ENCODE measurements at places on chromosomes 4 and X.

GRCh38 chrX:150635952-150636351, 57.2 kb upstream of the MTMR1 start:
- DNase-seq, result no peak

DNA sequence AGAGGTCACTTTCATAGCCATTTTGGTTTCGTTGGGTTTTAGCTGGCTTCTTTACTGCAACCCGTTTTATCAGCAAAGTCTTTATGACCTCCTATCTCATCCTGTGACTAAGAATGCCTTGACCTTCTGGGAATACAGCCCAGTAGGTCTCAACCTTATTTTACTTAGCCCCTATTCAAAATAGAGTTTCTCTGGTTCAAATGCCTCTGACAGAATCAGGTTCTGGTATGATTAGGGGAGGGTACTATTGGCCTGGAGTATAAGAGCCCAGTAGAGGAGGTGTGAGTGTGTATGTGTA, 95.4 kb upstream of the RAB40AL start:
- DNase-seq, result no peak

DNA sequence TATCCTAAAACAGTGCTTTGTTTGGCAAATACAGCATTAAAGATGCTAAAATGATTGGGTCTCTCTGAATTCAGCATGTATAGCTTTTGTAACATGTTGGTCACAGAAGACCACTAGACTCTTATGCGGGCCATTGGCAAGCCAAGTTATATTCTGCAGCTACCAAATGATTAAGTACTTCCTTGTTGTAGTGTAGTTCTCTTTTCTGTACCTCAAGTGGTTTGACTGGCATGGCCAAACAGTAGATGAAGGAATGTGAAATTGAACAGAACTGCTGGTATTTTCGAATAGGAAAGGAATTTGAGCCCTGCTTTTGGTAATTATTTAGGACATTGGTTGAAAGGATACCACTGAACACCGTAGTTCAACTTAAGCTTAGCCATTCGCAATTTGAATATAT, 193.9 kb upstream of the GPC4 start:
- DNase-seq, result no peak

- DNase-seq, result peak; percentile 25
Observed at GRCh38 chr4:33592701-33593100, 2651.6 kb downstream of the ARAP2 start.

DNA sequence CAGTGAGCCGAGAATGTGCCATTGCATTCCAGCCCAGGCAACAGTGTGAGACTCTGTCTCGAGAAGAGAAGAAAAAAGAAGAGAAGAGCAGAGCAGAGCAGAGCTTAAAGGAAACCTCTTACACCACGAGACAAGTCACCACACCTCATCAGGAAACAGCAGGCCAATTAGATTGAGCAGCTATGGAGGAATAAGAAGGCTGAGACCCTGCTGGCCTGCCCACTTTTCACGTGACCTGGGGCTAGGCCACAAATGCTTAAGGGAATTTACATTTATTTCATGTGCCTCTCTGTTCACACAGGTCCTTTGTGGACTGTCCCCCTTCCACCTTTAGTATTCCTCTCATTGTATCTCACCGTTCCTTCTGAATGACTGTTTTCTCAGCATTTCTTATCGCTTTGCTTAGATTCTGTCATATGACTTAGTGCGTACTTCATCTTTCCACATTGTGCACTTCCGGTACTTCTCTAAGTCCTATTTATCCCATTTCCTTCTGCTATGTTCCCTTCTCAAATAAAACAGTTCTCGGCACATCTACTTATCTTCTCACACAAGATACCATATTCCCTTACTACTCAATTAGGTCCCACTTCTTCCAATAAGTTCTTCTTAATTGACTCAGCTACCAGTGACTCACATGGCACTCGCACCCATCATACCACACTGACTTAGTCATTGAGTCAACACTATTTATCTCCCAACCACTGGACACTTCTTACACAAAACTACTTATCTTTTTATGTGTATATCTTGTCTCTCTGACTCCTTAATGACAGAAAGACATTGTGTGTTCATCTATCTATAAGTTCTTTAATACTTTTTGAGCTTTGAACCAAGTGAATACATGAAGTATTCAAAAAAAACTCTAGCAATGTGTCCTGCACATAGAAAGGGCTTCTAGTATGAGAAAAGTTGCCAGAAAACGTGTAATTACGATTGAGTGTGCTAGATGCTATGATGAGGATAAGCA, 11.0 kb downstream of the CUL4B start:
- DNase-seq, result peak; percentile 1

Measured in OCI-M1 (cell line).